HAP-1 (cell line): ENCODE measurements at places on chromosomes 7 and 10.

DNA sequence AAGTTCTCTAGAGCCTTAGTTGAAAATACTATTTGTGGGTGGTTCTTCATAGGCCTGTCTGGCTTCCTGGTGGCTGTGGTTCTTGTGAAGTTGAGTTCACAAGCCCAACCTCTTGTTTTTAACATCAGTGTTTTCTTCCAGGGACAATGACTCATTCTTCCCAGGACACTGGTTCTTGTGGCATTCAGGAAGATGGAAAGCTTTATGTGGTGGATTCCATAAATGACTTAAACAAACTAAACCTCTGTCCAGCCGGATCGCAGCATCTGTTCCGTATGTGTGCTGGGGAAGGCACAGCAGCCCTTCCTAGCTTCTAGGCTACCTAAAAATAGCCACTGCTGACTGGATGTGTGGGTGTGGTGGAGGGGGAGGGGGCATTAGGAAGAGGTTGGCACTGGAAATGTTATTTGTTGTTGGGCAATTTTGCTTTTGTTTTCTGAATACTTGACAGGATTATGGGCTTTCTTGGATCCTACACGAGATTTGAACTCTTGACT, 3.9 kb downstream of the LSMEM1 start:
- no peak for DNase-seq

DNA sequence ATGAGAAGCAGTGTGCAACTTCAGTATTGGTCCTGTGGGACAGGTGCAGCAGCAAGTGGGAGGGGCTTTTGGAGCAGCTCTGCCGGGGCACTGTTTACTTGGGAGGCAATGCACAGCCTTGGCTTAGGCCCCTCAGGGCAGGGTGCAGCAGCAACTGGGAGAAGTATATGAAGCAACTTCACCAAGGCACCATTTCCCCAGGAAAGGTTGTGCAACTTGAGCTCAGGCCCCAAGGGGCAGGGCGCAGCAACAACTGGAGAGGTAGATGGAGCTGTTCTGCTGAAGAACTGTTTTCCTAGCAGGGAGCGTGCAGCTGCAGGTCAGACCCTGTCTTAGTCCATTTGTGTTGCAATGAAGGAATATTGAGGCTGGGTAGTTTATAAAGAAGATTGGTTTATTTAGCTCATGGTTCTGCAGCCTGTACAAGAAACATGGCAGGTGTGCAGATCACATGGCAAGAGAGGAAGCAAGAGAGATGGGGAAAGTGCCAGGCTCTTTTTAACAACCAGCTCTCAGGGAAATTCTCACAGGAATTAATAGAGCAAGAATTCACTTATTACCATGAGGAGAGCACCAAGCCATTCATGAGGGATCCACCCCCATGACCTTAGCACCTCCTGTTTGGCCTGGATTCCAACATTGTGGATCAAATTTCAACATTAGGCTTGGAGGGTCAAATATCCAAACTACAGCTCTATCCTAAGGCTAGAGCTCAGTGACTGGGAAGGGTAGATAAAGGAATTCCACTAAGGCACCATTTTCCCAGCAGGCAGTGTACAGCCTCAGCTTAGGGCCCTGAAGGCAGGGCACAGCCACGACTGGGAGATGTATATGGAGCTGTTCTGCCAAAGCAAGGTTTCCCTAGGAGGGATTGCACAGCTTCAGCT, 10.9 kb downstream of the GPR141 start:
- DNase-seq: no peak

DNA sequence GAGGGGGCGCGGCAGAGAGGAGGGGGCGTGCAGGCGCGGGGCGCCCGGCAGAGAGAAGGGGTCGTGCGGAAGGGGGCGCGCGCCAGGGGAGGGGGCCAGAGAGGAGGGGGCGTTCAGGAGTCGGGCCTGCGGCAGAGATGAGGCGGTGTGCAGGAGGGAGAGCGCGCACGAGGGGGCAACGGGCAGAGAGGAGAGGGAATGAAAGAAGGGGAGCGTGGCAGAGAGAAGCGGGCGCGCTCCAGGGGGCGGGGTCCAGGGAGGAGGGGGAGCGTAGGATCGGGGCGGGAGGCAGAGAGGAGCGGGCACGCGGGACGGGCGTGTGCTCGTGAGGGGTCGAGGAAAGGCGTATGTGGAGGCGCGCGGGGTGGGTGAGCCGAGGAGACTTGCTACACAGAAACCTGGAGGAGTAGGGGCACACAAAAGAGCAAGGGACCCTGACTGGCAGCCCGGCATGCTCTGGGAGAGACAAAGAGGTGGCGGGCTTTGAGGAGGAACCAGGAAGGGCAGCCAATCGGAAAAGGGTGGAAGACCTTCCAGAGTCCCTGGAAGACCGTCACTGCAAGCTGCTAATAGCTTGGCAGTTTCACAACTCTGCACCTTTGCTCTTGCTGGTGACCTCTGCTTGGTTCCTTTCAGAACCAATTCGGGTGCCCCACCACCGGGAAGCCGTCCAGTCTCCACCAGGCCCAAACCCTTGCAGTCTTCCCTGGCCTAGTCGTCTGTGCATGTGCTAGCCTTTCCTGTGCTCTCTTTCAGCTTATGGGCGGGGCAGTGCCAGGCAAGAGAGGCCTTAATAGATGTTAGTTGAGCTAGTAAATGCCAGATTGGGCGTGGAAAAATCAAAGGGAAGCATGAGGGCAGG, 639 bp downstream of the DYDC2 start:
- DNase-seq: peak; percentile 58

DNA sequence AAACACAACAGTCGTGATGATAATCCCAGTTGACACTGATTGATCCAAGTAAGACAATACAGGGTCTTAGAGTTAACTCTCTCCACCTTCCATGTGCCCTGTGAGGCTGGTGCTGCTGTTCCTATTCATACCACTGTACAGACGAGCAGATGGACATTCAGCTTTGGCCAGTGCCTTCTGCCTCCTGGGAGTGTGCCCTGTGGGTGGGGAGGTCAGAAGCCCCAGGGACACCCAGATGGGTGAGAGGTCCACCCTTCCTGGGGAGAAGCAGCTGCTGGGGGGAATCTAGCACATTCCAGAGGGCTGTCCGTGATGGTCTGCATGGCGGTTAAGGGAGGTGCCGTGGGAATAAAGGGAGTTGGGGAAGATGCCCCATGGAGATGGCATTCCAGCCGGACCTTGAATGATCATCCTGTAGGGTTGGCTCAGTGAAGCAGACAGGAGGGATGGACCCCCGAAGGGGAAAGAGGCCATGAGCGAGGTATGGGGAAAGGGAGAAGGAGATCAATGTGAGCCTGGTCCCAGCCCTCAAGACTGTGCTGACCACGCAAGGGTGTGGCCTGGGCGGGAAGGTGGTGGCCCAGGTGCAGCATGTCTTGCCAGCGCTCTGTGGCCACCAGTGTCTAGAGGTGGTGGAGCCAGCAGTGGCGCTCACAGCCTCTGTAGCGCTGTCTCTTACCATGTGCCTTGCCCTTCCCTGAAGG, 74.0 kb downstream of the ADCY1 start:
- no peak for DNase-seq

DNA sequence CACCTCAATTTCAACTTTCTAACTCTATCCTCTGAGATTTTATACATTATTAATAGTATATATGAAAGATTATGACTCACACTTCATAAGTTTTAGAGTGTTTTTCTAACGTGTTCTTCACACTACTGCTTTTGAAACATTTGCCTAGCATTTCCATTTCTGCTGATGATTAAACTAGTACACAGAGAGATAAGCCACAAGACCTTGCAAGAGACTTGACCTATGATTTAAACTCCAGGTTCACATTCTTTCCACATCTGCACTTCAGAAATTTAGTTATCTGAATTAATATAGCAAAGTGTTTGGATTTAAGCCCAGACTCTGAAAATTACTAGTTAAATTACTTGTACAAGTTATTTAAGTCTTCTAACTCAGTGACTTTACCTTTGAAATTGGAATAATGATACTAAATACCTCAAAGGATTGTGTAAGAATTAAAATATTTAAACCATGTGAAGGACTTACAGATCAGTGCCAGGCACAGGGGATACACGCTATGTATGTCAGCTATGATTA, 66.6 kb downstream of the PCLO start:
- DNase-seq: no peak
